Activated CD4-positive, alpha-beta T cell treated with anti-CD3 and anti-CD28 coated beads for 36 hours (primary cell): ENCODE measurements at places on chromosomes 5 and 9. TPM values are rescaled to one million over a fixed set of nuclear protein-coding genes. Genes with fewer than 3 reads are reported as not detected.

Gene DNAH5
- not detected for total RNA-seq

Gene INSL6
- not detected for total RNA-seq

Gene C5orf34
- 14.4 TPM for total RNA-seq

DNA sequence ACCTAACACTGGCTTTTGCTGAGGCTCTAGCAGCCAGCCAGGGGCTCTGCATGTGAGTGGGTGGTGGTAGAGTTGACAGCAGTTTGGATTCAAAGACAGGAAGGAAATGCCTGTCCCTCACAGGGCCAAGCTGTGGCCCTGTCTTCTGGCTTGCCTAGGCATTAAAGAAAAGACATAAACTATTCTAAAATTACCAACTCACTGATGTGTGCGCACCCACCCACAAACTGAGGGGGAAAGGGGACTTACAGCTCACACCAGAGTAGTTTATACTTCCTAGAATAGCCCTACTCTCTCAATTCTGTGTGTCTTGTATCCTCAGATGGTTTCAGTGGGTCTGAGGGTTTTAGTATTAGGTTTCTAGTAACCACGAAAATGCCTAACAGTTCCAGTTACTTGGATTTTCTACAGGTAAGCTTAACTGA is 18.3 kb upstream of the IL13 start:
- H3K27ac ChIP-seq = no peak overlapping the region
- peaks cover 67% of the 10 kb centered on the region for H3K36me3 ChIP-seq
- H3K27me3 ChIP-seq = no peaks in the 10 kb centered on the region

DNA sequence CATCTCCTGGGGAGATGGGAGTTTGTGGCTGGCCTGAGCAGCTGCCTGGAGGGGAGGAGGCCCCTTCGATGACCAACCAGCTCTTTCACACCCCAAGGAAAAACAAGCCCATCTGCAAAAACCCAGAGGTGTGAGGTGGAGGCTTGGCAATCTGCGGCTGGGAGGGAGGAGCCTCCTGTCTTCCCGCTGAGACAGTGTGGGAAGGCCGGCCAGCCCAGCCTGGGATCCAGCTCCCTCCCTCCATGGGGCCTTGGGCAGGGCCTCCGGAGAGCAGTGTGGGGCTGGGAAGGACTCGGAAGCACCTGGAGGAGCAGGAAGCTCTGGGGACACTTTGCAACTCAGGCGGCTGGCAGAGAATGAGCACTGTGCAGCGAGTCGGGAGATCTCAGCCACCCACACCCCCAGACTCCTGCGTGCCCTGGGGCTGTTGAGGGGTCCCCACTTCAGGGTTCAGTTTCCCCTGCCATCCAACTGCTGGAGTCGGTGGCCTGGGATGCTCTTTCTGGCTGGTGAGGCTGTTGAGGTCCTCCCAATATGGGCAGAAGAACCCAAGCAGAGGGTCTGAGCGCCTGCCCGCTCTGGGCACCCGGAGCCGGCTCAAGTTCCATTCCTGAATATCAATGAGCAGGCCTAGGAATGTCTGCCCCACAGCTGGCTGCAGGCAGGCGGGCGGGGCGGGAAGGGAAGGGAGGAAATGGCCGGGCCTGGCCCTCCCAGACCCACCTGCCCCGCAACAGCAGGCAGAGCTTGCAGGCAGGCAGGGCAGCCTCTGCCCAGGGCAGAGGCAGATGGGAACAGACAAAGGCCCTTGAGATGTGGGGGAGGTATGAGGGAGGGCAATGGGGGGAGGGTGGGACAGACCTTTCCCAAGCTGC is 101.1 kb downstream of the FGF18 start:
- no peak for DNase-seq
- no peaks in the 10 kb centered on the region for H3K36me3 ChIP-seq
- no peaks in the 10 kb centered on the region for H3K4me1 ChIP-seq
- H3K4me3 ChIP-seq = no peak overlapping the region
- peaks cover 2% of the 10 kb centered on the region for H3K27me3 ChIP-seq

Gene POLK
- 49.1 TPM for total RNA-seq

- H3K27me3 ChIP-seq = no peaks in the 10 kb centered on the region
- H3K4me3 ChIP-seq = no peak overlapping the region
- no peaks in the 10 kb centered on the region for H3K4me1 ChIP-seq
- H3K27ac ChIP-seq = no peak overlapping the region
- no peak for DNase-seq
These were observed 231.3 kb downstream of the RFK start for GRCh38 chr9:76162751-76163500.

Gene IFNA8
- not detected for total RNA-seq

GRCh38 chr5:69032009-69032408 is 61.8 kb upstream of the SLC30A5 start:
- H3K4me1 ChIP-seq = no peaks in the 10 kb centered on the region
- H3K4me3 ChIP-seq = no peak overlapping the region
- DNase-seq = peak; percentile 10
- no peaks in the 10 kb centered on the region for H3K36me3 ChIP-seq

Gene HCN1
- total RNA-seq = not detected

DNA sequence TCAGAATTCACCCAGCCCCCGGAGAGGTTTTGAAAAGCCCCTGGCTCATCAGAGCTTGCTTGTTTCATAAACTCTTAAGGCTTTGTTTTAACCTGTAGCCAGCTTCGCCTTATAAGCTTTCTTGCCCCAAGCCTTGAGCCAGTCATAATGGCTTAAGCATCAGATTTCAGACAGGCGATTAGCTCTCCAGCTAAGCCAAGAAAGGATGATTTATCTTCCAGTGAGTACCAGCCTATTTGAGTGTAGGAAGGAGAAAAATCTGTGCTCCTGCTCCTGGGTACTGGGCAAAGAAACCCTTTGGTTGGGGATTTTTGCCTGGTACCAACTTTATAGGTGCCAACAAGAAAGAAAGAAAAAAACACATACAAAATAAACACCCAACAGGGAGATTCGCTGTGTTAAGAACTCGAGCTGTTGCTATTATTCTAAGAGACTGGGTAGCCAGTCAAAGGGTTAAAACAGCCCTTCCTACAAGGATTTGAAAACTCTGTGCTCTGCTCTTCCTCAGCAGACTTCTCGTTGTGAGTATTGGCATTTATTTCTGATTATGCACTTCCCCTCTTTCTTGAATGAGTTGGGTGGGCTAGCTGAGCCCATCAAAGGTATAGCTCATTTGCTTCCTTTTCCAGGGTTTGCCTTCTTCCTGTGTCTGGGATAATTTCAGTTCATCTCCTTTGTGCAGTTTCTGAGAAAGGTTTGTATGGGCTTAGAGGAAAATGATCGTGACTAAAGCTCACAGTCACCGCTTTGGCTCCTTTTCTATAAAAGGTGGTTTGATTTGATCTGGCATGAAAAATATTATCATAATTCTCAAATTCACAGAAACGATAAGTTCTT is 157.2 kb upstream of the DMRT1 start:
- no peak overlapping the region for H3K27ac ChIP-seq
- no peaks in the 10 kb centered on the region for H3K27me3 ChIP-seq
- no peak for DNase-seq
- no peaks in the 10 kb centered on the region for H3K36me3 ChIP-seq

DNA sequence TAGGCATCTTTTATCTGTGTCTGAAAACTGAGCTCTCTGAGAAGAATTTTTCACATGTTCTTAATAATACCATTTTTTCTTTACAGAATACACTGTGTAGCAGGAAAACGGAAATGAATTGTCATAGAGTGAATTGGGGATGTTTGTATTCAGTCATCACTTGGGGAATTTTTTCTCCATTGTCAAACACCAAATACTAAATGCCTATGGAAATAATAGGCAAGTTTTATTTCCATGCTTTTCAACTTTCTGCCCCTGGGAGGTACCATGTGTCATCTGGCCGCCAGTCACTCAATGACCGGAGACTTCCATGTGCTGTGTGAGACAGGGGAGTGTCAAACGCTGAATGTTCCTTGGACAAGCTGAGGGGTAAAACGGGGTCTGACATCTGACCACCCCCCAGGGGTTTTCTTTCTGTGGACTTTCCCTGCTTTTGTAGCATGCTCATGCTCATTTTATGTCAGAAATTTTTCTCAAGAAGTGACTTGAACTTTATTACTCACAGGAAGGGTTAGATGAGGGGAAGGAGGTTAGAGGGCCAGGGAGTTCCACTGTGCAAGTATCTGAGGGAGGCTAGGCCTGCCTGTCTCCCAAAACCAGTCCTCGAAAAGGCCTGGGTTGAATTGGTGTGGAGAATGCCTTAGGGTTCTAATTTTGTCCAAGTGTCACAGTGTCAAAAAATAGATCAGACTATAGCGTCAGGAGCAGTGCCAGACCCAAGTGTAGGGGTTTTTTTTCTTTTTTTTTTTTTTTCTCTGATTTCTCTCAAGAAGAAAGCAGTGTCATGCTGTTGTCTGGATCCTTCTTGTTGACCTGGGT is 438.6 kb downstream of the AGTPBP1 start:
- no peak overlapping the region for H3K4me3 ChIP-seq
- peaks cover 4% of the 10 kb centered on the region for H3K27me3 ChIP-seq
- DNase-seq = no peak
- no peak overlapping the region for H3K27ac ChIP-seq
- H3K36me3 ChIP-seq = no peaks in the 10 kb centered on the region

DNA sequence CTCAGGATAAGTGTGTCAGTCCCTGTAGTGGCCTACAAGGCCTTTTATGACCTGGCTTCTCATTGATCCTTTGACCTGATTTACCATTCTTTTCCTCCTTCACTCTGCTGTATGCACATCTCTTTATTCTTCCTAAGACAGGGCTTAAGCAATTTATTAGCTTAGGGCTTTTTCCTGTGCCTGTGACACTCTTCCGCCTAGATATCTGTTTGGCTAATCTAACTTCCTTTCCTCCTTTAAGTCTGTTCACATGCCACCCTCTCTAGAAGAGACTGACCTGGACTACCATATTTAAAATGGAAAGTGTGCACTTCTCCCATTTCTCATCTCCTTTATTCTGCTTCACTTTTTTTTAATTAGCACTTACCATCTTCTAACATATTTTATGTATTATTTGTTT is 29.1 kb downstream of the FOCAD start:
- no peaks in the 10 kb centered on the region for H3K27me3 ChIP-seq
- no peak overlapping the region for H3K4me3 ChIP-seq
- no peak for DNase-seq
- peaks cover 7% of the 10 kb centered on the region for H3K36me3 ChIP-seq

DNA sequence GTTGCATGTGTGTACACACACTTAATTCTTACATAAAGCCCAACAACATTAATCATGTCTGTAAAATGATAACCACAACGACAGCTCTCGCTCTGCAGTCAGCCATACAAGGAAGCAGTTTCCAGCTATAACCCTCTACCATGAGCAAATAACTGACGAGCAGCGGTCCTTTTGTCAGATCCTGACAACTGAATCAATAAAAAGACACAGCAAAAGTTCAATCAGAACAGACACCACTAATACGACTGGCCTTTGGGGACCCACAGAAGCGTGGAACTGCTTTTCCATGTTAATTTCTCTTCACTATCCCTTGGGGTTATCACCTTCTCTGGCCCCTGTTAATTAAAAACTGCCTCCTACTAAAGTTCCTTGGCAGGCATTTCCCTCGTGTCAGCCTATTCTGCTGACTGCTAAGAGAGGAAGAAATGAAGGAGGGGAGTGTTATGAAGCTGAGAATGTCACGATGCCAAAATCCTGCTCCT is 722.8 kb upstream of the GRAMD2B start:
- H3K4me1 ChIP-seq = no peaks in the 10 kb centered on the region
- H3K27me3 ChIP-seq = no peaks in the 10 kb centered on the region
- no peak overlapping the region for H3K27ac ChIP-seq
- no peak for DNase-seq
- H3K4me3 ChIP-seq = no peak overlapping the region

Gene SMIM32
- total RNA-seq = not detected

GRCh38 chr5:172721455-172722326 is 49.3 kb downstream of the DUSP1 start:
- no peak overlapping the region for H3K4me3 ChIP-seq
- no peaks in the 10 kb centered on the region for H3K36me3 ChIP-seq
- H3K4me1 ChIP-seq = peaks cover 15% of the 10 kb centered on the region

Gene CLK4
- total RNA-seq = 21.2 TPM

DNA sequence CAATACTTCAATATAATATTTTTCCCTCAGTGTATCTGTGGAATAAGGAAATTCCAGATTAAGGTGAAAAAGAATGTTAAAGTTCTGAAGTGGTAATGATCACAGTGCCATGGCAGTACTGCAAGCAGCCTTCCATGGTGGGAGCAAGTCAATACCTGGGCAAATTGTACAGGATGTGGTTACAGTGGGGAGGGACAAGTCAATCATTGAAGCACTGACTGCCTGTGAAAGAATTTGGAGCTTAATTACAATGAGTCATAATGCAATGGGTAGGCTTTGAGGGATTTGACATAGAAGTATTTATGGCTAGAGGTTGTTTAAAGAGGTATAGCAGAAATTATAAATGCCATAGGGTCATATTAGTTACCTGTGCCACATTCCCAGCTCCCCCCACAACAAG is 786.5 kb upstream of the ACO1 start:
- H3K36me3 ChIP-seq = no peaks in the 10 kb centered on the region
- H3K4me1 ChIP-seq = peaks cover 7% of the 10 kb centered on the region
- H3K27me3 ChIP-seq = no peaks in the 10 kb centered on the region
- H3K4me3 ChIP-seq = no peak overlapping the region
